Panc1 (cell line): ENCODE measurements at places on chromosomes 5 and 9. TPM values are rescaled to one million over a fixed set of nuclear protein-coding genes. Genes with fewer than 3 reads are reported as not detected.

Gene CAMK4
- 0.39 TPM for total RNA-seq

Gene FAM169A
- 23.1 TPM for total RNA-seq

Gene C7
- total RNA-seq = 1.4 TPM

Gene FAM120A
- 70.5 TPM for total RNA-seq

Gene GPR150
- 0.54 TPM for total RNA-seq

Gene CCL28
- total RNA-seq = 5.8 TPM

Gene CTNND2
- 1.0 TPM for total RNA-seq

Gene NUTM2G
- not detected for total RNA-seq

Gene SYK
- total RNA-seq = 0.28 TPM

Gene EPB41L4A
- total RNA-seq = 0.87 TPM

Gene TNC
- 5.7 TPM for total RNA-seq

Gene ABO
- total RNA-seq = 0.10 TPM

Gene C9
- total RNA-seq = 0.05 TPM

Gene INPP5E
- 14.1 TPM for total RNA-seq

Gene FLT4
- total RNA-seq = 0.44 TPM

Gene SH2D3C
- total RNA-seq = 0.49 TPM

Gene SPAG8
- 0.90 TPM for total RNA-seq

Gene BTNL8
- not detected for total RNA-seq

Gene NTNG2
- 5.1 TPM for total RNA-seq

Gene PLEKHG4B
- total RNA-seq = 8.9 TPM

Gene PCDHGA2
- total RNA-seq = 0.05 TPM

Gene CTNNAL1
- total RNA-seq = 79.8 TPM

Gene RASGRF2
- 4.7 TPM for total RNA-seq
